ENCODE measurements at places on chromosomes 3 and 15.

DNA sequence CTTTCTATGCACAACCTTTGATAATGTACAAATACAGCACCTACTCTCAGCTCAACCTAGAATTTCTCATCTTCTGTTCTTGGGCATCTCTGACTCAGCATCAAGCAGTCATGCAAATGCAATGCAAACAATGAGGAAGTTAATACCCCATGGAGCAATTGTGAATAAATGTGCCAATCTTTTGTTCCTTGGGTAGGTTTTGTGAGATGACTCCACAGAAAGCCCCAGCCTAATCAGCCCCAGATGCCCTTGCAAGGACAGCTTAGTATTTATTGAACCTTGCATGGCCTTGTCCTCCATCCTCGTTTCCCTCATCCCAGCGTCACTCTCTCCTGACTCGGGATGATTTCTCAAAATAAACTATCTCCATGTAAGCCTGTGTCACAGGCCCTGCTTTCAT is 494.7 kb upstream of the NECTIN3 start:
- DNase-seq: no peak

DNA sequence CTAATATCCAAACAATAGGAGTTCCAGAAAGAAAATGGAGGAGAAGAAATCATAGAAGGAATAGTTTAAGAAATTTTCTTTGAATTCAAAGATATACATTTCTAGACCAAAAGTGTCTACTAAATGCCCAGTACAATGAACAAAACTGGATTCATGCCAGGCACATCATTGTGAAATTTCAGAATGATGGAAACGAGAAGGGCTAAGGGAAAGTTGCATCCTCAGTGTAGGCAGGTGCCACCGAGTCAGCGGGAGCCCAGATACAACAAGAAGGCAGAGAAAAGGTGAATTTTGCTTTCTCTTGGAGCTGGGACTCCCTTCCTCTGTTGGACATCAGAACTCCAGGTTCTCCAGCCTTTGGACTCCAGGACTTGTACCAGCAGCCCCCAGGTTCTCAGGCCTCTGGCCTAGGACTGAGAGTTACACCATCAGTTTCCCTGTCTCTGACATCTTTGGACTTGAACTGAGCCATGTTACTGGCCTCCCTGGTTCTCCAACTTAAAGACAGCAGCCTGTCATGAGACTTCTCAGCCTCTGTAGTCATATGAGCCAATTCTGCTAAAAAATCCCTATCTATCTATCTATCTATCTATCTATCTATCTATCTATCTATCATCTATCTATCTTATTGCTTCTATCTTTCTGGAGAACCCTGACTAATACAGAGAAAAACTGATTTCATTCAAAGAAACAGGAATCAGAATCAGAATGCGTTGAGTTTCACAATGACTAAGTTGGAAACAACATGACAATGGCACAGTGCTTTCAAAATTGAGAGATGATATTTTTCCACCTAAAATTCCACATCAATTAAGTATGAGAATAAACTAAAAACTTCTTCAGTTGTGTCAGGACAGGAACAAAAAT is 207.7 kb downstream of the FAM43A start:
- DNase-seq: no peak

DNA sequence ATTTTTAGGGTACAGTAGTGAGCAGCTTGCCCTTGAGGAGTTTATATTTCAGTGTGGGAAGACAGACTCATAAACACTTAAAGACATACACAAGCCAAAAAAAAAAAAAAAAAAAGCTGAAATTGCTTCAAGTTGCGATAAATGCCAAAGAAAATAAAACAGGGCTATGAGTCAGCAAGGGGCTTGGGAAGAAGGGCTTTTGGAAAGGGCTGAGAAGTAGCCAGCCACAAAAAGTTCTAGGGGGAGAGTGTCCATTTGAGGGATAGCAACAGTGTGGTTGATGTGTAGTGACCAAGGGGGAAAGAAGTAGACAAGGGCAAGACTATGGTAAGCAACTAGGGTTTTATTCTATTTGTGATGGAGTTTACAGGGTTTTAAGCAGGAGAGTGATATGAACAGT is 185.5 kb downstream of the ADAMTS9 start:
- DNase-seq: no peak

GRCh38 chr15:92430069-92430440 is 36.4 kb downstream of the ST8SIA2 start:
- DNase-seq: no peak

DNA sequence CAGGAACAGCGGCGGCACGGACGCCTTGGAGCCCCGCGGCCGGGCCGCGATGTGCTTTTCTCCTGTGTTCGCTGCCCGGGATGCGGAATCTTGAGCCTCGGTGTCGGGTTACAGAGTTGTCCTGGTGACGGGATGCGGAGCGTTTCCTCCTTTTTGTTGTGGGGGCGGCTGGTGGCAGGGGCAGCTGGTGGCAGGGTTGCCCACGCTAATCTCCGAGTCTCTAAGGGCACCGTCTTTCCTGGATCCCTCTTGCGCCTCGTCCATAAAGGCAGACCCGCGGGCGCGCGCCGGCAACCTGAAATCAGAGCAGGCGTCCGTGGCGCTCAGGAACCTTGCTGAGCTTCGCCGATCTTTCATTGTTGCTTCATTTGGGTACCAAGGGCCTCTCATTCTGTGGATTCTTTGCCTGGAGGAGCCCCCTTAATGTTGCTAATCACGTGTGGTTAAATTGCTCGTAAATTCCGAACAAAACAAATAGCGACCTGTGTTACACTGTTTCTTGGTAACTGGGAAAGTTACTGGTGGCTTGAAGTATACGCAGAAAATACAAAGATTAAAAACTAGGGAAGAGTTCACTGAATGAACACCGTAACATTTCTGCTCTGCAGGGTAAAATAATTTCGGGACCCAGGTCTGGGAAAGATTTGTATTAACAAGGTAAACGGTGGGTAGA is 844 bp upstream of the PFN2 start:
- DNase-seq: no peak

DNA sequence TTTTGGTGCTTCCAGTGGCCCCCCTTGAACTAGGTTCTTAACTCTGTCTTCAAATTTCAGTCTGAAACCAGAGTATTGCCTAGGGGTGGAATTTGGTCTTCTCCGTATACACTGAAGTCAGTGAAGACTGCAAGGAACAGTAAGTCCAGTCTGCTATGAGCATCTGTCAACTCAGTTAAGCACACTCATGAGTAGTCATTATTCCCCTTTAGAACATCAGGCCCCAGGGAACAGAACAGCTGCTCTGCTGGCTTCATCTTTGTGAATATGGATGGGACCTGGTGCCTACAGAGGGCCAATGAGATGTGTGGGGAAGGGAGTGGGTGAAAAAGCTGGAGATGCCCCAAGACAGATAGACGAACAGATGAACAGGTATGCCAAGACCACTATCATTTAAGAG is 85.2 kb upstream of the PRR23C start:
- no peak for DNase-seq

GRCh38 chr15:53389271-53390037 is 370.0 kb downstream of the WDR72 start:
- no peak for DNase-seq

DNA sequence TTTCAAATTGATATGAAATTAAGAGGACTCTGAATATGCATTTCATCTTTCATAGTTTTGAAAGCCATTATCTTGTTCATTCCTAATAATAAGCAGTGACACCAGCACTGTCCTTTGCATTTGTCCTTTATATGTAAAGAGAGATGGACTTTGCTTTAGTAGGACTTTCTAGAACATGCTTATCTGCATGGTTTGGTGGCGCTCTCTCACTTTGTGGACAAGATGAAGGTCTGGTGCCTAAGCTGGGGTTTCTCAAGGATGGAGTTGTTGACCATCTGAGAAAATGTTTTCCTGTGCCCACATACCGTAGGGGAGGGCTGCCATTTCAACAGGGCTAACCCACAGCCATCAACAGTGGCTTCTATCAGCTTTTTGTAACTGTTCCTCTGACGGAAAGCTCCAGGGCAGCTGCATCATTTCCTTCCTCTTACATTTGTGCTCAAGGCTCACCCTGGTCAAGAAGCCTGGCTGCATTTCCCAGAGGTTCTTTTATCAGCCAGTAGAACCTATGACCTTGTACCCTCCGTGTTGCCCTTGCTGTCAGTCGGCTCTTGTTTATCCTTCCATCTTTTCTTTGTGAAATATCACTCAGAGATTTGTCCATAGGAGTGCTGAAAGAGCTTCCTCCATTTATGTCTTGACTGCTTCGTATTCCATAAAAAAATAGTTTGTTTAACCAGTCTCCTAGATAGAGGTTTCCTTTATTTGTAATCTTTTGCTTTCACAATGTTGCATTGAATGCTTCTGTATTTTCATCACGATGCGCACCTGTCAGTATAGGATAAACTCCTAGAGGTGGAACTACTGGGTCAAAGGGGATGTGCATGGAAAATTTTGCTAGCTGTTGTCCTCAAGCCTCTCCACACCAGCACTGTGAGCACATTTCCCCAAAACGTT is 44.6 kb downstream of the ABHD2 start:
- no peak for DNase-seq

DNA sequence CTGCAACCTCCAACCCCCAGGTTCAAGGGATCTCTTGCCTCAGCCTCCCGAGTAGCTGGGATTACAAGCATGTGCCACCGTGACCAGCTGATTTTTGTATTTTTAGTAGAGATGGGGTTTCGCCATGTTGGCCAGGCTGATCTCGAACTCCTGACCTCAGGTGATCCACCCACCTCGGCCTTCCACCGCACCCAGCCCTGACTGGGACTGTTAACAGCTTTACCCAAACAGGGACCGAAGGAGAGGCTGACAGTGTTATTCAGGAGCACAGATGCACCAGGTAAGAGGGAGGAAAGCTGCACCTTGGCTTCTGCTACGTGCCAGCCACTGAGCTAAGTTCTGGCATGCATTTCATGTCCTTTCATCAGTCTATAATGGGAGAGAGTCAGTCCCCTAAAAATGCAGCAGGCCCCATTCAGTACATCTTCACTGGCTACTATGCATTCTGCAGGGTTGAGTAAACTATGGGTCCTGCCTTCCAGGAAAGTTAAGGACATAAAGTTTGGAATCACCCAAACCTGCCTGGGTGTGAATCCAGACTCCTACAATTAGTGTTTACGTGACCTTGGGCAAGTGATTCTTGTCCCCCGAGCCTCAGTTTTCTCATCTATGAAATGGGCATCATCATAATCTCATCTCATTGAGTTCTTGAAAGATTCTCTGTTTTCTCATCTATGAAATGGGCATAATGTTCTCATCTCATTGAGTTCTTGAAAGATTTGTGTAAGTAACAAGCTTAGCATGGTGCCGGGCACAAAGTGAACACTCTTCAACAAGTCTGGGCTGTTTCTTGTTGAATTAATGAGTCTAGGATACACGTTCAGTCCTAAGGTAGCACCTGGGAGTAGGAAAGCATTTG is 82.2 kb downstream of the CPN2 start:
- no peak for DNase-seq

- DNase-seq: no peak
Measured at GRCh38 chr15:87938031-87938430, 318.5 kb downstream of the NTRK3 start.

GRCh38 chr3:172911142-172911541 is 160.6 kb downstream of the ECT2 start:
- DNase-seq: no peak

GRCh38 chr15:74365598-74366445 is 1.6 kb downstream of the CYP11A1 start:
- no peak for DNase-seq

GRCh38 chr3:59839810-59840515 is 790.1 kb upstream of the CFAP20DC start:
- DNase-seq: no peak

DNA sequence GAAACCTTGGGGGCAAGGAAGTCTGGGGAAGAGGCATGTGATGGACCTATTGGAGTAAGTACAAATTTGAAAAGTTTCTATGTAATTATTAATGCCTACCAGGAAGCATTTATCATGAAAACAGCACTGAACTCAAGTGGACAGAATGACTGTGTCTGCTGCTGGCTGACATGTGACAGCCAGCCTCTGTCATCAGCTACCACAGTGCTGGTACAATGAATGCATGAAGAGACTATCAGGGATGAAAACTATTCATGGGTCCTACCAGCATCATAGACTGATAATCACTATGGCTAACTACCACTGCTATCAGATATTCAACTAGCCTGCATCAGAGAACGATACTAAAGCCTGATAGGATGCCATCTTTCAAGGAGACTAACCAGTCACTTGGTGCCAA is 193.5 kb downstream of the RAP2B start:
- DNase-seq: no peak

- DNase-seq: no peak
Measured at GRCh38 chr15:55742498-55742926, 440 bp downstream of the PRTG start.

GRCh38 chr3:38949994-38950393 is 101.8 kb downstream of the SCN11A start:
- no peak for DNase-seq

DNA sequence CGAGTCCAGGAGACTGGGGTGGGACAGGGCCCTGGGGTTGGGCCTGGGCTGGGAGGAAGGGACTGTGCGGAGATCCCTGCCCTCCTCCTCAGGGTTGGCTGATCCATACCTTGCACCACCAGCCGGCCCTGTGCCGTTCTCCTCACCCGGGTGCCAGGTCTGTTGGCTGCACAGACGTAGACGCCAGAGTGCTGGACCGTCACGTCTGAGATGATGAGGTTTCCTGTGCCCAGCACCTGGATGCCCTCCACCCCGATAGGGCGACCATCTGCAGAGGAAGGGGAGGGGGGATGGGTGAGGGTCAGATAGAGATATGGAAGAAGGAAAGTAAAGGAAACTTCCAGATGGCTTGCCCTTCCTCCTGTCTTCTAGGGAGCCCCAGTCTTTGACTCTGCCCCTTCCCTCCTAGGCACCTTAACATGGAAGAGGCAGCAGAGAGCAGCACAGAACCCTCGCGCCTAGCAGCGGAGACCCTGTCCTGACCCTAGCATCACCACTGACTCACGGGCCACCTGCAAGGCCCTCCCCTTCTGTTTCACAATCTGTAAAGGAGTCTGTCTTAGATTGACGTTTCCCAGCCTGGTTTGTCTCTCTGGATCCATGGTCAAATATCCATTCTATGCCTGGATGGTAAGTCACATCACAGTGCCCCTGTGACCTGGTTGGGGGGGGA is 28.8 kb downstream of the RNU5B-1 start:
- DNase-seq: no peak

- DNase-seq: no peak
Measured at GRCh38 chr15:55532944-55533343, 24.9 kb upstream of the DNAAF4 start.

- no peak for DNase-seq
Measured at GRCh38 chr3:120767106-120767505, 24.6 kb downstream of the GTF2E1 start.

- no peak for DNase-seq
Measured at GRCh38 chr3:148828136-148828690, 602 bp downstream of the CPB1 start.

DNA sequence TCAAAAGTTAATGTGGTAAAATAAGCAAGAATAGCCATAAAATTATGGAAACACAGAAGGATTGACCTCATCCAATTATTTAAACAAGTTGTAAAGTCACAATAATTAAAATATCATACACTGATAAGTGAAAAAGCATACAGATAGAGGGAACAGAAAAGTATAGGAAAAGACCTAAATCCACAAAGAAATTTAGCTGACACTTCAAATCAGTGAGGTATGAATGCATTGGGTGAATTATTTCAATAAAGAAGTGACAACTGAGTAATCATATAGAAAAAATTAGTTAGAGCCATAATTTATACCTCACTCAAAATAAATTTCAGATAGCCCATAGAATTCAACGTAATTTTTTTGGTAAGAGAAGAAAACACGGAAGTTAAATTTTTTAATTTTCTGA is 25.1 kb downstream of the TFDP2 start:
- no peak for DNase-seq
